Upper lobe of right lung (tissue), 1 donor: ENCODE measurements at places on chromosomes 16 and 17. TPM values are rescaled to one million over a fixed set of nuclear protein-coding genes. Genes with fewer than 3 reads are reported as not detected.

ZSCAN10 gene
- total RNA-seq, result not detected

DNA sequence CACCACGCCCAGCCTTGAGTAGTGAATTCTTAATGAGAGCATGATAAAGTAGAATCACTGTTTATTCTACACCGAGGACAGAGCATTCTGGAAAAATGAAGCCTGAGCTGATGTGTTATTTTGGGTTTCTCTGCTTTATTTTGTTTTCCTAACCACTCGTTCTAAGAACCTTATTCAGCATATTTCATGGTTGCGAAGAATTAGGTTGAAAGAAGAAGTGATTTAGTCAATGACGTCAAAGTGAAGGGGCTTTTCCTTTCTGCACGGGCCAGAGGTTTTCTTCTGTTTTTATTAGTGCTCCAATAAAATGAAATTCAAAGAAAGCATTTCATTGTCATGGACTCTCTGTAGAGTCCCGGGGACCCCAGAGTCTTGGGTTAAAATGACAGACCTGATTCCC, 178.5 kb downstream of the MAF start:
- no peak for DNase-seq
- H3K27ac ChIP-seq, result no peak overlapping the region
- no peak overlapping the region for H3K4me3 ChIP-seq
- peaks cover 16% of the 10 kb centered on the region for H3K4me1 ChIP-seq
- H3K27me3 ChIP-seq, result no peaks in the 10 kb centered on the region

GRCh38 chr17:31744511-31744951, 114.5 kb downstream of the COPRS start:
- no peak overlapping the region for H3K4me3 ChIP-seq
- no peaks in the 10 kb centered on the region for H3K27me3 ChIP-seq
- no peak for DNase-seq
- no peaks in the 10 kb centered on the region for H3K36me3 ChIP-seq

GRCh38 chr16:78458588-78458987, 359.1 kb downstream of the WWOX start:
- no peaks in the 10 kb centered on the region for H3K27me3 ChIP-seq
- no peak overlapping the region for H3K27ac ChIP-seq
- H3K4me3 ChIP-seq, result no peak overlapping the region
- no peak for DNase-seq
- H3K36me3 ChIP-seq, result no peaks in the 10 kb centered on the region

SLC52A1 gene
- total RNA-seq, result 0.26 TPM

DNA sequence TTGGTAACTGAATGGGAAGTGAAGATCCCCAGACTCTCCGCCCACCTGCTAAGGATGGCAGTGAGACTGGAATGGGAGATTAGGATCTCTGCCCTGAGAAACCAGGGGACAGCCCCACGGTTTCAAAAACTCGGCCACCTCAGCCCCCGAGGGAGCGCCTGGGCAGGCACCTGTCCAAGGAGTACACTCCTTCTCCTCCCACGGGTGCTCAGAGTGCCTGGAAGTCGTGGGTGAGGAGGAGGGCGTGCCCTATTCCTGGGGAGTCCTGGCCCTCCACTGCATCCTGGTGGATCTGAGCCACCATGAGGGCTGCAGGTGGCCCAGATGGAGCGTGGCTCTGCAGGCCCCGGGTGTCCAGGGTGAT, 78.5 kb downstream of the MGAT5B start:
- H3K27me3 ChIP-seq, result no peaks in the 10 kb centered on the region
- H3K36me3 ChIP-seq, result no peaks in the 10 kb centered on the region
- H3K4me1 ChIP-seq, result no peaks in the 10 kb centered on the region
- H3K4me3 ChIP-seq, result no peak overlapping the region
- no peak overlapping the region for H3K27ac ChIP-seq
- DNase-seq, result no peak

DNA sequence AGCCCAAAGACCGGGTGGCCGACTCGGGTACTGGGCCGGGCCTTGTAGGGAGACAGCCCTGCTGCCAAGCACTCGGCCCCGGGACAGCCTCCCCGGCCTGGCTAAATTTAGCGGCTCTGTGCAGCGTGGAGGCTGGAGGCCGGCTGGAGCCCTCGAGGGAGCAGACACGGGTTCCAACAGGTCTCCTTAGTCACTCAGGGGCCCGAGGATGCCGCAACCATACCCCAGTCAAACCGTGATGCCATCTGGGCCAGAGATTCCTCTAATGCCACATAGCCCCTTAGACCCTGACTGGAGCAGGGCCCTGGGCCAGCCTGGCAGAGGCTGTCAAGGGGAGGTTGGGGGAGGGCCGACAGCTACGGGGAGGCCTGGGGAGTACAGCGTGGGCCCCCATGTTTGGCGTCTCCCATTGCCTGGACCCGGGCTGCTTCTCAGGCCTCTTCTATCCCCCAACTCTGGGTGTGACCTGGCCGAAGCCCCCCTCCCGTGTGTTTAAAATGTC, 2.9 kb upstream of the P2RX1 start:
- no peaks in the 10 kb centered on the region for H3K27me3 ChIP-seq
- no peak for DNase-seq
- no peak overlapping the region for H3K27ac ChIP-seq
- no peak overlapping the region for H3K4me3 ChIP-seq
- peaks cover 21% of the 10 kb centered on the region for H3K4me1 ChIP-seq
